G401 (cell line): ENCODE measurements at places on chromosomes 1 and 21.
A peak's percentile ranks its signal among the peaks of the same experiment; 100 is the strongest.

- DNase-seq: no peak
Observed at GRCh38 chr21:32917362-32918135, 108.2 kb upstream of the OLIG2 start.

GRCh38 chr1:183887826-183888819, 83.2 kb downstream of the RGL1 start:
- no peak for DNase-seq

GRCh38 chr1:16900751-16901150, 5.0 kb downstream of the RNU1-2 start:
- no peak for DNase-seq

DNA sequence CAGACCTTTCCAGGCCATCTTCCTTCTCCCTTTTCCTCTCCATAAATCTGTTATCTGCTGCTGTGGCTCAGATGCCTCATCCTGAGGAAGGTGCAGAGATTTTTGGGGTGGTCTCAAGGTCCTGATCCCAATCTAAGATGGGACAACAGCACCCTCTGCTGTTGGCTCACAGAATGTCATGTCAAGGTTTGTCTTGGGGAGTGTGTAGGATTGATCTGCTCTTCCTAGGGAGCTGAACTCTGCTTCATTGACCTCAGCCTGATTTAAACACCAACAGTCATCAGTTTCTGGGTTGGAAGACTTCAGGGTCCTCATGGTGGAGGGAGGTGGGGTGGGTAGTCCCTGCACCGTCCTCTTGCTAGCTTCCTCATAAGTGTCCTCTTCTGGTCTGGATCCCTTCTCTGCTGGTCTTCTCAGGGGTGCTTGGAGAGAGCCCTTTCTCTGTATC, 62.8 kb upstream of the LAX1 start:
- peak; percentile 82 for DNase-seq

DNA sequence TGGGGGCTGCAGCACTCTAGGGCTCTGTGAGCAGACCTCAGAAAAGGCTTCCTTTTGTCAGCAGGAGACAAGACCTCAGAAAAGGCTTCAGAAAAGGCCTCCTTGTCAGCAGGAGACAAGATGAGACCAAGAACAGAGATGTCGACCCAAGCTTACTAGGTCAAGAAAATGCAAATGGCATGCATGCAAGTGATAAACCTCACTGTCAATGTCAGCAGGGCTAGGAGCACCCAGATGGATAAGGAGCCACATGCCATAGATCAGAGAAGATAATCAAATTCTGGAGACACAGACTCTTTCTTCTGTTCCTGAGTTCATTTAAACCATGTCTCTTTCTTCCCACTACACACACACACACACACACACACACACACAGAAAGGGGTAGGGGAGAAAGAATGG, 285.9 kb downstream of the CHRM3 start:
- no peak for DNase-seq

DNA sequence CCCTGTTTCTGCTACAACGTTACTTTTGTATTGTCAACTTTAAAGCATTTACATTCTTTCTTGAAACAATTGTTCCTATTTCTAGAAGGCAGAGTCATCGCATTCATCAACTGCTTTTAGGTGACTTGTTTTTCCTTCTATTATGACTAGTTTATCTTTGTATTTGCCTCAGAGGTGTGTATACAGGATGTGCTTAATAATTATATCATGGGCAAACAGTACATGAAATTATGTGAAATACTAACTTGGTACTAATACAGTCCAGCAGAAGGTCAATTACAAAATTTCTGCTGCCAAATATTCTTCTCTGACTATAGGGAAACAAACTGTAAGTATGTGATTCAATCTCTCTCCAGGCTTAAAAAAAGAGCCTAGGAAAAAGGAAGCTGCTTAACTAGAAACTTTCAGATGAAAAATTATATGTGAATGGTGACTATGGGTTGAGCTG, 101.6 kb downstream of the C4BPA start:
- no peak for DNase-seq

GRCh38 chr1:22709891-22710700, 543 bp upstream of the EPHB2 start:
- DNase-seq: peak; percentile 43

- peak; percentile 29 for DNase-seq
Observed at GRCh38 chr1:210104103-210104502, 128.5 kb upstream of the SERTAD4 start.

DNA sequence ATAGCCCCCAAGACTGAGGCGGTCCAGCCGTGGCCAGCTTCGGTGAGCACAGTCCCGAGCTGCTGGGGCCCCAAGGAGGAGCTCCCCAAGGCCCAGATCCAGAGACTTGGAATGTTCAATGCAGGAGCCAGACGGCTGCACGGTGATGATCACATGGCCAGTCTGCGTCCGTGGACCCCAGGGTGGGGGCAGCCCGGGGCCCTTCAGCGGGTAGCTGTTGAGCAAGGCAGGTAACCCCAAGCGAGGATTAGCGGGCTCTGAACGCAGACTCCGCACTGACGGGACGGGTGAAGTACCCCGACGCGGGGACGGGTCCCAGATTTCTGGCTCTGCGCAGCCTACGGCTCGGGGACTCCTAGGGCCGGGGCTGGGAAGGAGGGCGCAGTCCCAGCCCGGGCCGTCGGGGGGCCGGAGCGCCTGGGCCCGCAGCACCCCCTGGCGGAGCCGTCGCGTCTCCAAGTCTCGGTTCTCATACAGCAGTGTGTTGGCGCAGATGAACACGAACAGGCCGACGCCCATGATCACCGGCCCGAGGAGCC, 2.7 kb downstream of the TMEM200B start:
- DNase-seq: no peak

DNA sequence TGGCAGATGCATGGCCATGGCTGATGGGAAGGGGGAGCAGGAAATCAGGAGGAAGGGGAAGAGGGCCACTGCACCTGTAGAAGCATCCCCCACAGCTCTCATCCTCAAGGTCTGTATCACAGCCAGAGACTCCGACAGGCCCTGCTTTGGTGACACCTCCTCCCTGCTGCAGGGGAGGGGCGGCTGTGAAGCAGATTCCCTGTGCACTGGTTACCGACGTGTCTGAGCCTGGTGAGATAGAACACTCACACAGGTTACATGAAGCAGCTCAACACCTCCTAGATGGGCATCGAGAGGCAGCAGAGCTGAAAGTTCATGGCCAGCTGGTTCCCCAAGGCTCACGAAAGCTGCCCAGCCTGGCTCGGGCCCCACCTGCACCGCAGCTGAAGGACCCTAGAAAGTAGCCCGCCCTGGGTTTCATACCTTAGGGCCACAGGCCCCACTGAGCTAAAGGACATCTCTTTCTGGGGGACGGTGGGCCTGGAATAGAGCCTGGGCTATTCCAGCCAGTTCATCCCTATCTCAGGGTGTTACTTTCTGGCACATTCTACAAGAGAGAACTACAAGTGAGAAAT, 30.2 kb upstream of the AJAP1 start:
- DNase-seq: no peak

- DNase-seq: no peak
Observed at GRCh38 chr1:220708936-220709801, 19.0 kb downstream of the C1orf115 start.

DNA sequence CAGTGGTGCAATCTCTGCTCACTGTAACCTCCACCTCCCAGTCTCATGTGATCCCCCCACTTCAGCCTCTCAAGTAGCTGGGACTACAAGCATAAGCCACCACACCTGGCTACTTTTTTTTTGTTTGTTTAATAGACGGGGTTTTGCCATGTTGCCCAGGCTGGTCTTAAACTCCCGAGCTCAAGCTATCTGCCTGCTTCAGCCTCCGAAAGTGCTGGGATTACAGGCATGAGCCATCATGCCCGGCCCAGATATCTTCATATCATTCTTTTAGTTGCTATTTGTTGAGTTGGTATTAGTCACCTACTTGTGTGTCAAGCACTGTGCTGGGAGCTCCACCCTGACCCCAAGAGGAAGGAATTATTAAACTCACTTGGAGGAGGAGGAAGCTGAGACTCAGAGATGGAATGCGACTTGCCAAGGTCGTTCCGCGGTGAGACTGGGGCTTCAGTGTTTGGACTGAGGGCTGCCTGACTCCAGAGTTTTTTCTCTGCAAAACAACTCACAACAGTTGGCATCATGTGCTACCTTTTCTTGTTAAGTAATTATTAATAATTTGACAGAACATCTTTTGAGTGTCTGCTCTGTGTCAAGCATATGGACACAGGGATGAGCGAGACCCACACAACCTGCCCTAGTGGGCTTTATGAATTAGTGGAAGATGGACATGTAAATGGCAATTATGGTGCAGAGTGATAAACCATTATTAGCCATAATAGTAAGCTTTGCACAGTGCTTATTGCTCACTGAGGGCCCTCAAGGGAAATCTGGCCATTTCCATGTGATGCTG, 132.0 kb downstream of the FOXD2 start:
- DNase-seq: peak; percentile 5

DNA sequence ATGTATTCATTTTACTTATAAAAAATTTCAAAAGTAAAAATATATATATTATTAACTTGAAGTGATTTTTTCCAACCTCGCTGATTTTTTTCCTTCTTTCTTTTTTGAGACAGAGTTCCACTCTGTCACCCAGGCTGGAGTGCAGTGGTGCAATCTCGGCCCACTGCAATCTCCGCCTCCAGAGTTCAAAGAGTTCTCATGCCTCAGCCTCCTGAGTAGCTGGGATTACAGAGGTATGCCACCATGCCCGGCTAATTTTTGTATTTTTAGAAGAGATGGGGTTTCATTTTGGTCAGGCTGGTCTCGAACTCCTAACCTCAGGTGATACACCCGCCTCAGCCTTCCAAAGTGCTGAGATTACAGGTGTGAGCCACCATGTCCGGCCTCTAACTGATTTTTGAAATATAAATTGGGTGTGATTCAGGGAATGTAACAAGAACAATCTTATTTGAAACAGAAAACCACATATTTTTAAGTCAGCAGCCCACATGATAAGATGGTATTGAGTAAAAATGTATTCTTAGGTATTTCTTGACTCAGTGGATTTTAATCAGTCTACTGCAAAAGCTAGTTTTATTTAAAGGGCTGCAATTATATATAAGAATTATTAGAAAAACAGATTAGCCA, 30.0 kb downstream of the ZBTB8B start:
- no peak for DNase-seq

GRCh38 chr1:160548183-160548582, 25.1 kb upstream of the SLAMF6 start:
- DNase-seq: no peak

- no peak for DNase-seq
Observed at GRCh38 chr1:20974069-20974468, 187.0 kb upstream of the HP1BP3 start.

GRCh38 chr1:243388276-243388675, 132.4 kb downstream of the SDCCAG8 start:
- no peak for DNase-seq

- no peak for DNase-seq
Observed at GRCh38 chr1:91699339-91699974, 186.5 kb downstream of the TGFBR3 start.

GRCh38 chr1:23539698-23540266, 8.7 kb upstream of the E2F2 start:
- DNase-seq: peak; percentile 85

DNA sequence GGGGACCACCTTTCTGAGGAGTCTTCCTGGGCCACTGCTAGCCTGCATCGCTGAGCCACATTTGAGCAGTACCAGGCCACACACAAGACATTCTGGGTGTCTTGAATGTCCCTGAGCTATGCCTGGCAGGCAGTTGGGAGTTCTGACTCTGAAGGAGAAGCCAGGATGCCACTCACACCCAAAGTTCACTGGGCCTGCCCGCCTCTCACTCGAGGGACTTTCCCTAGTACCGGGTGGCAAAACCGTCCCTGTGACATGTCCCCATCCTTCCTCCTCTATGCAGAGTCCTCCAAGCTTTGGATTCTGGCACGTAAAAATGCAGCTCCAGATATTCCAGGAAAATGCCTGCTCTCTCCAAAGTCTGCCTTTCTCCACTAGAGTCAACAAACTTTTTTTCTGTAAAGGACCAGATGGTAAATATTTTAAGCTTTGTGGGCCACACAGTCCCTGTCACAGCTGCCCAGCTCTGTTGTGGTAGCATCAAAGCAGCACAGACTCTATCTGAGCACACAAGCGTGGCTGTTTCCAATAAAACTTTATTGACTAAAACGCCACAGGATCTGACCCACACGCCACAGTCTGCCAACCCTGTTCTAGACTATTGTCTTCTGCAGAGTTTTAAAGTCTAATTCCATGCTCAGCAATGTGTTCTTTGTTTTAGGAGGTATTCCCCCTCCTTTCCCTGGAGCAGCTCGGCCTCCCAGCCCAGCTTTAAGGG, 19.2 kb upstream of the GUCA2B start:
- no peak for DNase-seq
